ENCODE measurements at places on chromosomes 6 and 20.

GRCh38 chr20:41370176-41370575, 3.6 kb upstream of the EMILIN3 start:
- peak; percentile 27 for DNase-seq

DNA sequence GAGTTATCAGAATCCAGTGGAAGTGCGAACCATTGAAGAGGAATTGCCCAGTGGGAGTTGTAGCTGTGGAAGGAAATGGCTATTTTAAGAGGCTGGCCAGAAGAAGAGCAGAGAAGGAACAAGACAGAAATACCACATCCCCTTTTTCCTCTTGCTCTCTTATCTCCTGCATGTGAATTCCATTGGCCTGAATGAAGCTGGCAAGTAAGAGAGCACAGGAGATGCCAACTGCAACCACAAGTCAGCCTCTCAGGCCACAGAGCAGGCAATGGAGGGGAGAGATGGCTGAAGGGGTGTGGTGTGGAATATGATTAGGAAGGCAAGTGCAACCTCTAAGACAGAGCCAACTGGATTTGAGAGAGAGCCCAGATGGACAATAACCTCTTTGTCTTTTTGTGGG, 362.7 kb upstream of the IMPG1 start:
- no peak for DNase-seq

GRCh38 chr6:38264605-38265004, 375.1 kb downstream of the BTBD9 start:
- no peak for DNase-seq

GRCh38 chr6:18284261-18284660, 19.9 kb upstream of the DEK start:
- no peak for DNase-seq

GRCh38 chr6:168397012-168397411, 44.0 kb upstream of the SMOC2 start:
- DNase-seq = no peak

- peak; percentile 68 for DNase-seq
These were observed 50.1 kb upstream of the ASF1A start for GRCh38 chr6:118843685-118844390.

DNA sequence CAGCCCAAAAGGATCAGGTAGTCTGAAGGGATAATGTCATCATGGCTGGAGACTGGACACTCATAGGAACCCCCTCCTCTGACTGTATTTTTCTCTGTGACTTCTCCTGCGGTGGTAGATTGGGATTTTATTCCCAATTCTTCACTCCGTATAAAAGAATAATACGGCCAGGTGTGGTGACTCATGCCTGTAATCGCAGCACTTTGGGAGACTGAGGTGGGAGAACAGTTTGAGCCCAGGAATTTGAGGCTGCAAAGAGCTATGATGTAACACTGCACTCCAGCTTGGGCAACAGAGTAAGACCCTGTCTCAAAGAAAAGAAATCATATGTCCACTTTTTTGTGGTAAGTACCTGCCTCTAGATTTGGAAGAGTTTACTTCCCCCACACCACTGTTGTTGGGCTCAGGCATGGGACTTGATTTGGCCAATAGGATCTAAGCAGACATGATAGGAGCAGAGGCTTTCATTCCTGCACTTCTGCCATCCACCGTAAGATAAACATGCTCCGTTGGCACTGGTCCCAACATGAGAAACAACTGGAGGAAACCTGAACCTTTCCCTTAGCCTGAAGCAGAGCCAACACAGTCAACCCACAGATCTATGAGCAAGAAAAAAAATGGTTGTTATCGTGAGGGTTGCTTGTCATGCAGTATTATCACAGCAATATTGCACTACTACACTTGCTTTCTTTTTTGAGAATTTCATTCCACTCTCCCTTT, 82.0 kb downstream of the JPH2 start:
- DNase-seq = no peak
